Stimulated activated CD4-positive, alpha-beta T cell treated with anti-CD3 and anti-CD28 coated beads, TNF-alpha, amount 100 ng/mL, for 24 hours (primary cell): ENCODE measurements at places on chromosomes 5 and 9.

DNA sequence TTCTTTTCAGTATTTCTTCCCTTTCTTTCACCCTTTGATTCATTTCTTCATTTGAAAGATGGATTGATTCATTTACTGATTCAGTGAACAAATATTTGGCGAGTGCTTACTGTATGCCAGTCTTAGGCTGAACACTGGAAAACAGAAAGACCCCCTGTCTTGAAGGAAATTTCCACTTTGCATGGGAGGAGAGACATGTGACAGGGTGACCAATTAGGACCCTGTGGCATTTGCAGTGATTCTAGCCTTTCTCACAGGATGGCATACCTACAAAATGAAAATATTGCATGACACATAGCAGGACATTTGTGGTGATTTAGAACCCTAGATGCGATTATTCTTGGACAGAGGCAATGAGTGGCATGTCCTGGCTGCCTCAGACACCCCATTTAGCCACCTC lies 407.2 kb upstream of the SGCD start:
- DNase-seq = no peak

DNA sequence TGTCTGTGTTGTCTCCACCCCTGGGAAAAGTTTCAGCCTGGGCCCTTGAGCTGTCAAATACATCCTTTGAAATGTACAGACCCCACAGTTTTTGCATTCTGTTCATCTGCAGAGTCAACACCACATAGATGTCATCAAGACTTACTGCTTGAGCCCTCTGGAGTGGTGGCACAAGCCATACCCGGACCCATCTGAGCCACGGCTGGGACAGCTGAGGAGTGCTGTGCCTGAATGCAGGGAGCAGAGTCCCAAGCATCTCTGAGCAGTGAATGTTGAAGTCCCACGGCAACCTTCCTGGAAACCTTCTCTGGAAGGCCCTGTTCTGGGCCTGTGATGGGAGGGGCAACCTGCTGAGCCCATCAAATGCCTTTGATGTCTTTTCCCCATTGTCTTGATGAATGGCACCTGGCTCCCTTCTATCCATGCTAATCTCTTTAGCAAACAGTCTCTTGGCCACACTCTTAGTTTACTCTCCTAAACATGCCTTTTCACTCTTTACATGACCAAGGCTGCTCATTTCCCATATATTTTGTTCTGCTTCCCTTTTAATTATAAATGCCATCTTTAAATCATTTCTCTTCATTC lies 92.5 kb downstream of the ATPSCKMT start:
- no peak for DNase-seq

DNA sequence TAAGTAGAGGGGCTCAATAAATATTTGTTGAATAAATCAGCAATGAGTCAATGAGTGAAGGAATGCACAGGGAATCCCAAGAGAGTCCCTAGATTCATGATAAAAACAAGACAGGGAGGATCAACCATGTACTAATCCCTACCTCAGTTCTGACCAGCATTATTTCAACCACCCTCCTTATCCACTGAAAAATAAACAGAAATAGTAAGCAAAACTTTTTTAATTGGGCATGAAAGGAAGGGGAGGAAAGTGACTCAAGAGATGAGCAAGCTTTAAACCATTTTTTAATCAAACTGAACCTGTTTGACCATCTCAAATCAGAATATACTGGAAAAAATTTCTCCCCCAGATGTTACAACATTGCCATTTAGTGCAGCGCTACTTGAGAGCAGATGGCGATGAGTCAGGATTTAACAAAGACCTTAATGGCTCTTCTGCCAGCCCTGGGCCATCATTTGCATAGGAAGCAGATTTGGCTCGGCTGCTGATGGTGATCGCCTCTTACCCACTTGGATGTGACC lies 194.8 kb upstream of the SLC30A5 start:
- DNase-seq = no peak

- DNase-seq = no peak
Observed at GRCh38 chr9:13500034-13500433, 220.5 kb upstream of the MPDZ start.

GRCh38 chr9:98341157-98342097 lies 86.0 kb upstream of the TBC1D2 start:
- DNase-seq = no peak

GRCh38 chr9:109014608-109015280 lies 1.4 kb upstream of the CTNNAL1 start:
- no peak for DNase-seq

- no peak for DNase-seq
Observed at GRCh38 chr9:24218656-24219055, 327.0 kb downstream of the IZUMO3 start.

GRCh38 chr9:92666912-92667532 lies 2.9 kb downstream of the IPPK start:
- DNase-seq = no peak

DNA sequence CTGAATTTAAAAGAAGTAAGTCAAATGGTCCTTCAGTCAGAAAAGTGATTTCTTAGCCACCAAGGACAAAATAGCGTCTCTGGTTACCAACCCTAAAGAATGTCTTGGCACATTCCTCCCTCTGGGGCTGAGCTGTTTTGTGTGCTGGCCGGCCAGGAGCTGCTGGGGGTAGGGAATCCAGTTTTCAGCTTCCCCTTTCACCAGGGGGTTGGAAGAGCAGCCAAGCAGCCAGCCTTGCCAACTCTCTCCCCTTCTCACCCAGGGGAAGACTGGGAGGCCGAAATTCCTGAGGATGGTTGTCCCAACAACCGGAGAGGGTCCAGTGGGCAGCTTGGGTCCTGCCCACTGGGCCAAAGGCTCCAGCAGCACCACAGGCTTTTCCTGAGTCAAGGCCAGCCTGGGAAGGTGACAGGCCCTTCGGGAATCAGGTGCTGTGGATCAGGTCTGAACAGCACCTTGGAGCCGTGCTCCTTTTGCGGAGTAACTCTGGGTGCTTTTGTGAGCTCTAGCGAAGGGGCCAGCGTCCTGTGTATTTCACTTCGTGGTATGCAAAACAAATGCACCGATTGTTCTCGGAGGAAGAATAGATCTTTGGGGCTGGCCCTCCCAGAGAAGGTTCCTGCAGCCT lies 4.2 kb downstream of the WWC1 start:
- DNase-seq = no peak

DNA sequence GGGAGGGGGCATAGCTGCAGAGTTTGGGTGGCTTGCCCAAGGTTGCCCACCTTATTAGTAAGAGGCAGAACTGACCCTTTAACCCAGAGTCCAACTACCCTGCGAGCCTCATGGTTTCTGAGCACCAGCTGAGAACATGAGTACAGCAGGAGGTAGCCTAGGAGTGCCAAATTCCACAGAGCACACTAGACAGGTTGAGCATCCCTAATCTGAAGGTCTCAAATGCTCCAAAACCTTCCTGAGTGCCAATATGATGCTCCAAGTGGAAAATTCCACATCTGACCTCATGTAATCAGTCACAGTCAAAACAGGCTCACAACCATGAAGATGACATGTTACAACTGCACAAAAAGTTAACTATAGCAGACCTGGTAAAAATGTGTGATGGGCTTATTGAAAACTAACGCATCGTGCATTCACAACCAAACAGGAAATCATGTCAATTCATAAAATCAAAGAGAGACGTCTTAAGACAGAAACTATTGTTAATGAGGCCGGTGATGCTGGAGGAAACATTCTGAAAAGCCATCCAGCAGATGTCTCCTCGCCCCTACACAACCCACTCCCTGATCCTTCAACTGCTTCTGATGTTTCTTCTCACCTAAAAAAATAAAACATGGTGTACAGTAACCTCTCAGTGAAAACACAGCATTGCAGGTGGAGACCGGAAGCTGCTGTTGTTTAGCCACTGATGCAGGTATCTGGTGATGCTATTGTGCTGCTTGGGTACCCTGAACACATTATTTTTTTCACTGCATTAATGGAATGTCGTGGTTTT lies 25.0 kb downstream of the PTCH1 start:
- DNase-seq = no peak

DNA sequence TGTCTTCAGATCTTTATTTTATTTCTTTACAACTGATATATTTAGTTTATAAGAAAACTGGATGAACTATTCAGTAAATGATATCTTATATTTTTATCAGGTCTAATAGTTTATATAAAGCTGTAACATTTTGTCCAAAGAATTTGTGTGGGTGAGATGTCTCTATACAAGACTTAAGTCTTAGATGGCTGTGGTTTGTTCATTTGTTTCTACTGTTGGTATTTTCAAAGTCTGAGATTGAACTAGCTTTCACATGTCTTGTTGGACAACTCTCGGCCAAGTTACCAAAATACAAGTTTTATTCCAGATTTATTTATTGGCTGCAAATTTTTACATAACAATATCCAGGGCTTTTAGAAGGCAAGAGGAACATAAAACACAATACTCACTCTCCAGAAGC lies 286.0 kb downstream of the NR2F1-AS1 start:
- DNase-seq = no peak

GRCh38 chr5:33969572-33970452 lies 14.7 kb downstream of the SLC45A2 start:
- no peak for DNase-seq

- no peak for DNase-seq
Observed at GRCh38 chr5:139660923-139661814, 13.0 kb downstream of the CXXC5 start.

DNA sequence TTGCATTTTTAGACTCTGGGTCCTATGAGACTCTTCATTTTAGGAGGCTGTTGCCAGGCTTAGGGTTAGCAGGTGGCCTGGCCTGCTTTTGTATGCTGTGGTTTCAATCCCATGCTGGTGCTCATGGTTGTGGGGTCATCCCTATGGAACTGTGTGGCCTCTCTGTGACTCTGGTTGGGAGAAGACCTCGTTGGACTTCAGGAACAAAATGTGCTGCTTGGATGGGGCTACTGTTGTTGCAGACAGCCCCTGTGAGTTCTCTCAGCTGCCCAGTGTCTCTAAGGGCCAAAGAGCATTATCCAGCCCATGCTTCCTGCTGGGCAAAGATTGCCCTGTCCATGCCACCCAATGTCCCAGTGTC lies 169.5 kb upstream of the S1PR3 start:
- DNase-seq = no peak

- DNase-seq = no peak
Observed at GRCh38 chr9:69535911-69536310, 136.3 kb downstream of the APBA1 start.

GRCh38 chr9:133843250-133843649 lies 105.1 kb upstream of the SARDH start:
- DNase-seq = no peak

DNA sequence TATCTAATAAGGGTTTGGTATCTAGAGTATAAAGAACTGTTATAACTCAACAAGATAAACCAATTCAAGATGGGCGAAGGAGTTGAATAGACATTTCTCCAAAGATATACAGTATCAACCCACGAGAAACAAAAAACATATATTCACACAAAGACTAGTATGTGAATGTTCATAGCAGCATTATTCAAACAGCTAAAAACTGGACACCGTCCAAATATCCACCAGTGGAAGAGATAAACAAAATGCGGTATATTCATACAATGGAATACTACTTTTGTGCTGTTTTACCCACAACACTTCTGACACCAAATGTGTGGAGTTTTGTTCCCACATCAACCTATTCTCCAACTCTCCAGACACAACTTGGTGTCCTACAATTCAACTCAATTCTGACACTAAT lies 33.1 kb downstream of the EGR1 start:
- no peak for DNase-seq

GRCh38 chr5:169048181-169049125 lies 252.5 kb downstream of the SLIT3 start:
- DNase-seq = no peak

GRCh38 chr9:98300611-98301010 lies 45.2 kb upstream of the TBC1D2 start:
- DNase-seq = no peak

DNA sequence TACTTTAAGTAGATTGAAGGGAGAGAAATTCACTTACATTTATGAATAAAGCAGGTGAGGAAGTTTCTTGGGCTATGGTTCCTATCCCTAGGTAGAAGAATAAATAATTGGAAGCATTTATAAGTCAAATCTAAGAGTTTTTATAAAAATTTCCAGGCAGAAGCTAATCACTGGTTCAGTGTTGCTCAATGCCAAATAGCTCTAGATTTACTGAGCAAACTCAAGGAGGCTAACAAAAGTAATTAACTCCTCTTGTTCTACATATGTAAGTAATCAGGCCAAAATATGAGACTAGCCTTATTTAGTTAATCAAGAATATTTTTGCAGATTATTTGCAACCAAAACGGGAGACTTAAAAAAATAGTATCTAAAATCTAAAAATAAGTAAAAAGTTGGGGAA lies 472.3 kb downstream of the PLK2 start:
- no peak for DNase-seq
